Fibroblast of skin of back (primary cell): ENCODE measurements at places on chromosomes 11 and 22.

GRCh38 chr22:46019351-46019750 lies 42.4 kb upstream of the WNT7B start:
- no peak for DNase-seq

DNA sequence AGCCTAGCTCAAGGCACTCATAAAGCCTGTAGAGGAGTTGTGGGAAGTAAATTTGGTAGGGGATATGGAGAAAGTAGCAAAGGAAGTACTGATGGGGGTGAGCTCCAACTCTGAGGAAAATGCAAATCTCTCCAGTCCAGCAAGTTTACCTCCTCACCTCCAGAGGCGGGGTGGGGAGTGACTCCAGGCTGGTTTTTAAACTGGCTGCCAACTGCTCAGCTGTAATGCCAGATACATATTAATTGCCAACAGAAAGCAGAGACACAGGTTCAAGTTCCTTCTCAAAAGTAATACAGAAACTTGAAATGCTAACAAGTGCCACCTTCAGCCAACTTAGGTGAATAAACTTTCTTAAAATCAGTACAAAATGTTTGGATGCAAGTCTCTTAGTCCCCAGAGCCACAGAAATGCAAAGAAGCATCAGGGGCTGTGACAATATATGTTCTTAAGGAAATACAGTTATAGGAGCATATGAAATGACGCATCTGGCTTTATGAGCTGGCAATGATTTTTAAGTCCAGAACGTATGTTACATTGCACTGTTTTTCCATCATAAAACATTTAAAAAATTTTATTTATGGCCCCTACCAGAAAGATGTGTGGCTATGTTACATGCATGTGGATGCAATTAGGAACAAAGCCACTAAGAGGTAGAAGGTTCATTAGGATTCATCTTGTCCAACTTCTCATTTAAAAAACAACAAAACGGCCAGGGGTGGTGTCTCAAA lies 436.4 kb upstream of the CCDC90B start:
- no peak for DNase-seq

- no peak for DNase-seq
Measured at GRCh38 chr11:107183953-107184352, 165.7 kb upstream of the GUCY1A2 start.

GRCh38 chr11:57640068-57640800 lies 9.5 kb downstream of the YPEL4 start:
- no peak for DNase-seq

DNA sequence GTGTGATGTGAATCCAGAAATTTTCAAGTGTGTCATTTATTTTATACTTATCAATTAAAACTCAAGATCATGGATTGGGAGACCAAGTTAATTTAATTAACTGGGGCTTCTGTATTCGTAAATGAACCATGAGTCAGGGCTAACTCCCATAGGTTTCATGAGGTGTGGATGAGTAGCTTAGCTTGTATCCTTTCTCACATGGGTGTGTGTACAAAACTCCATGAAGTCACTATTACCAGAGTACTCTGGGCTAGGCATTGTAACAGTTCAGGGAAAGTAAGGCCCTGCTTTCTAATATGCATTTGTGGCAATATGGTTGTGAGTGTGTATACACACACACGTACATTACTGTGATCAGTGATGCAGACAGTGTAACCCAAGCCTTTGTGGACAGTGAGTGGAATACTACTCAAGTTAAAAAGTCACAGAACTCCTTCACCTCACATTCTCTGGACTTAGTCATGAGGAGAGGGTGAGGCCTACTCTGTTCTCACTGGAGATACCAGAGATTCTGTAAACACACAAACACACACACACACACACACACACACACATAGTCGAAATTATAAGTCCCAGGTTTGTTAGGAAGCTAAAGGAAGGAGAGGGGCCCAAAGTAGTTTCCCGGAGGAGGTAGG lies 3.5 kb downstream of the CNTF start:
- DNase-seq = no peak

DNA sequence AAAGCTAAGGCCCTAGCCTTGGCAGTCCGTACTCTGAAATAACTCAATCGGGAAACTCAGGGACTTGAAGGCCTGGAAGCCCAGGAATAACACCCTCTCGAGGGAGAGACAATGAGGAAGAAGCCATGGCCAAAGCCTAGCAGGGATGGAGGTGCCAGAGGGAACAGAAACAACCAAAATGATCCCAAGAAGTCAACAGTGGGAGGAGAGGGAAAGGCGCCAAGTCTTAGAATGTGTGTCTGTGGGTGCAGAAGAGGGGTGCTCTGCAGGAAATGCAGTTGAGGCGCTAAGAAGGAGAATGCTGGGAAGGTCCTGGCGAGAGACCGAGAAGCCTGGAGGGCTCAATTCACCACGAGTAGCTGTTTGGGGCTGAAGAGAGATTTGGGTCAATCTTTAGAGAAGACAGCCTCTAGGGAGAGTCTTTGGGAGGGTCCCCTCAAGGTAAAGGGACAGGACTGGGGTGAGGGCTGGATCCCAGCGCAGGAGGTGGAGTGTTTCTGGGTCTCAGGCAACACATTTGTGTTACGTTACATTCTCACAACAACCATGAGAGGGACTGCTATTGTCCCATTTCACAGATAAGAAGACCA lies 760 bp upstream of the MAPK8IP1 start:
- DNase-seq = no peak

DNA sequence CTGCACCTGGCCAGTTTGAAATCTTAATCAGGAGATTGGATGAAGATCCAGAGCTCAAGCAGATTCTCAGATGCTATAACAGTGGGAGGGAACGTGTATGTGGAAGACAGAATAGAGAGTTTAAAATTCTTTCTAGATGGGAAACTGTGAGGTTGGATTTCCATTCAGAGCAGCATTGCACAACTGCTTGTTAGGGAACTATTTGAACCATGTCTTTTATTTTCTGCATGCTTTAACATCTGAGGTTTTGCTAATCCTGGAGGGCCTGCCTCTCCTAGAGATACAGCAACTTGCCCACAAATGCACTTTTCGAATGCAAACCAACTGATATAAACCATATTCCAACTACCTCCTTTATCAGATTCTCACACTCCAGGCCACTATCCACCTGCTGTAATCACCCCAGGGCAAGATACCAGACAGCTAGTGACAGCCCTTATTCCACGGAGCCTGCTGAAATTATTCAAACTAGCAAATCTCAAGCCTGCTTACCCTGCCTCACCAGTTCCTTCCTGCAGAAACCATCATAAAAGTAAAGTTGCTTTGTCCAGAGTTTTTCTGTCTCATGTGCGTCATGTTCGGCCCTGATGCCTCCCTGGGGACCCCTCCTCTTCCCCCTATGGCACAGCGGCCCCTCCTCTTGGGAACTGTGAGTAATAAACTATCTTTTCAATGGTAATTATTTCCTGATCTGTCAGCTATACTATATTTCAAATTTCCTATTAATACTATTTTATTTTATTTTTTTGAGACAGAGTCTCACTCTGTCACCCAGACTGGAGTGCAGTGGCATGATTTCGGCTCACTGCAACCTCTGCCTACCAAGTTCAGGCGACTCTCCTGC lies 18.4 kb upstream of the SEC14L4 start:
- DNase-seq = no peak

- no peak for DNase-seq
Measured at GRCh38 chr22:17009640-17010291, 1.7 kb upstream of the GAB4 start.

- no peak for DNase-seq
Measured at GRCh38 chr22:36378869-36379217, 8.9 kb downstream of the MYH9 start.

DNA sequence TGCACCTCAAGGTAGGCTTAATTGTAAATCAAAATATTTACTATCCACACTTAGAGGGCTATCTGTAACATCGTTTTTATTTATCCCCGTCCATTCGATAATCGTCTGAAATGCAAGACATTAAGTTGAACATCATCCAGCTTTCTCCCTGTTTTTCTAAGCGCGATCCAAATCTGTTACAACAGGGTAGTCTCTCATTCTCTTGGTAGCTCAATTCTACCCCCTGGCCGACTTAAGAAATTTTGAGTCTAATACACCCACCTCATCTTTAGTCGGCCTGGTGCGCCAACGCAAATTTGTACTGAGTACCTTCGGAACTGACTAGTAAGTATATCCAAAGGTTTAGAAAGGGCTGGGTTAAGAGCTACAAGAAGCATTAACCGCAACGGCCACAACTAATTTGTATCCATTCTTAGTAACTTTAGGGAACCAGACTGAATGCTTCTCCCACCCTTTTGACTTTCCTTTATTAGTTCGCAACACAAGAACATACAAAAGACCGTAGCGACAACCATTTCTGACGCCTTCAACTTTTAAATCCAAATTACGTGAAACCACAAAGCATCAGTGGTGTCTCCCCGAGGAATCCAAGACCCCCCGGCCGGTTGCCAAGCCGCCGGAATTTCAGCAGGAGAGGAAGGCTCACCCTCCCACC lies 1.0 kb upstream of the ZNF143 start:
- DNase-seq = peak; percentile 65

- no peak for DNase-seq
Measured at GRCh38 chr22:47566491-47566890, 804.0 kb downstream of the TBC1D22A start.

DNA sequence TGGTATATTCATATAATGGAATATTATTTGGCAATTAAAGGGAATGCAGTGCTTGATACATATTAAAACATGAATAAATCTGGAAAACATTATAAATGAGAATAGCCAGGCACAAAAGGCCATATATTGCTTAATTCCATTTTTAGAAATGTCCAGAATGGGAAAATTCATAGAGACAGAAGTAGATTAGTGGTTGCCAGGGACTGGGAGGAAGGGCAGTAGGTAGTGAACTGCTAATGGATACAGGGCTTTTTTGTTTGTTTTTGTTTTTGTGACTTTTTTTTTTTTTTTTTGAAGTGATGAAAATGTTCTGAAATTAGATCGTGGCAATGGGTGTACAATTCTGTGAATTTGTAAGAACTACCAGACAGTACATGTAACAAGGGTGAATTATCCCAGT lies 86.1 kb downstream of the YAP1 start:
- DNase-seq = no peak

- DNase-seq = peak; percentile 73
Measured at GRCh38 chr11:117819096-117820040, 5.2 kb downstream of the FXYD2 start.

DNA sequence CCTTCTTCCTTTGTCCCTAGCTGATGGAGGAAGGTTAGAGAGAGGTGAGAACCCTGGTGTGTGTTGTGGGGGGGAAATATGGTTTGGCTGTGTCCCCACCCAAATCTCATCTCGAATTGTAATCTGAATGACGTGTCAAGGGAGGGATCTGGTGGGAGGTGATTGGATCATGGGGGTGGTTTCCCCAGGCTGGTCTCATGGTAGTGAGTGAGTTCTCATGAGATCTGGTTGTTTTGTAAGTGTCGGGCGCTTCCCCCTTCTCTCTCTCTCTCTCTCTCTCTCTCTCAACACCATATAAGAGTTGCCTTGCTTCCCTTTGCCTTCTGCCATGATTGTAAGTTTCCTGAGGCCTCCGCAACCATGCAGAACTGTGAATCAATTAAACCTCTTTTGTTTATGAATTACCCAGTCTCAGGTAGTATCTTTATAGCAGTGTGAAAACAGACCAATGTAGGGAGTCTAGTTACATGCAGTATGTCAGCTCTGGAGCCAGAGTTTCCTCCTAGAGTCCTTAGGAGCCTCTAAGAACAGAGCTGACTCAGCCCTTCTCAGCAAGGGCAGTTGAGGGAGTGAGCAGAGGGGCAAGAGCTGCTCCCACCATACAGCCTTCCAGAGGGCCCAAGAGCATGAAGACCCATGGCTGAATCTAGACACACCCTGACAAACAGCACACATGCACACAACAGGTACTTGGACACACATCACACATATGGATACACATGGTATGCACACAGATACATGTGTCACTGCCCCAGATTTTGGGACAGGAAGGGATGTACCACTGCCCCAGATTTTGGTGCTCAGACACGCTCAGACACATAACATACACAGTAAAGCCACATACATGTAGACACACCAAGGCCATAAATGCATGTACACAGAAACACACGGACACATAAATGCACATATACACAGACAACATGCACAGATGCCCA lies 12.9 kb upstream of the LRRC32 start:
- no peak for DNase-seq

DNA sequence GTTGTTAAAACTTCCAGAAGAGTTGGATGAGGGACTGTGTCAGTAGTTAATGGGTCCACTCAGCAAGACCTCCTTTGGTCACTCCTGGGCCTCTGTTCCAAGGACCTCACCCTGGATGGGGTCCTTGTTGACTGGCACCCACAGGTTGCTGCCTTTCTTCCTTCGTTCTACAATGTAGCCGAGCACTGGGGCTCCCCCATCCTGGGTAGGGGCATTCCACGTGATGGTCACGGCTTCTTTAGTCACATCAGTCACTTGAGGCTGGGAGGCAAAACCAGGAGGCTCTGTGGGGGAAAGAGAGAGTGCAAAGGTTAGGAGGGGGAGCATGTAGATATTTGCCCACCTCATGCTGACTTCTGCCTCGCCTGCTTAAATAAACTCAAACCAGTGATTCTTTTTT lies 12.0 kb downstream of the TMEM86A start:
- no peak for DNase-seq

- DNase-seq = no peak
Measured at GRCh38 chr22:19401483-19401882, 30.1 kb downstream of the HIRA start.

DNA sequence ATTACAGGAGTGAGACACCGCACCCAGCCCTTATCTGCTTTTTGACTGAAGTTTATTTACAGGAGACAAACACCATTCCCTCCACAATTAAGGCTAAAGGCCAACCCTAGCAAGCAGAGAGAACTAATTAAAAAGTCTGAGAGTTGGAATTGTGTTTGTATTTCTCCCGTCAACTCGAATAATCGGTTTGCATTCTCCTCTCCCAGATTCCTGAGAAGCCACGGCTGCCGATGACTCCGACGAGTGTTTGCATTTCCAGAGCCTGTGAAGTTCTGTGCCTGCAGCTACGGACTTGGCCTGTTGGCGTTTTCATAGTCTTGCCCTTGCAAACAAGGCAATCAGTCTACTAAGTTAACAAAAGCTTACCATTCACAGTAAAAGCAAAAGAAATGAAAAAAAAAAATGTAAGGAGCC lies 73.2 kb upstream of the NUP50 start:
- peak; percentile 43 for DNase-seq

GRCh38 chr11:26105762-26106423 lies 226.0 kb upstream of the ANO3 start:
- DNase-seq = no peak

DNA sequence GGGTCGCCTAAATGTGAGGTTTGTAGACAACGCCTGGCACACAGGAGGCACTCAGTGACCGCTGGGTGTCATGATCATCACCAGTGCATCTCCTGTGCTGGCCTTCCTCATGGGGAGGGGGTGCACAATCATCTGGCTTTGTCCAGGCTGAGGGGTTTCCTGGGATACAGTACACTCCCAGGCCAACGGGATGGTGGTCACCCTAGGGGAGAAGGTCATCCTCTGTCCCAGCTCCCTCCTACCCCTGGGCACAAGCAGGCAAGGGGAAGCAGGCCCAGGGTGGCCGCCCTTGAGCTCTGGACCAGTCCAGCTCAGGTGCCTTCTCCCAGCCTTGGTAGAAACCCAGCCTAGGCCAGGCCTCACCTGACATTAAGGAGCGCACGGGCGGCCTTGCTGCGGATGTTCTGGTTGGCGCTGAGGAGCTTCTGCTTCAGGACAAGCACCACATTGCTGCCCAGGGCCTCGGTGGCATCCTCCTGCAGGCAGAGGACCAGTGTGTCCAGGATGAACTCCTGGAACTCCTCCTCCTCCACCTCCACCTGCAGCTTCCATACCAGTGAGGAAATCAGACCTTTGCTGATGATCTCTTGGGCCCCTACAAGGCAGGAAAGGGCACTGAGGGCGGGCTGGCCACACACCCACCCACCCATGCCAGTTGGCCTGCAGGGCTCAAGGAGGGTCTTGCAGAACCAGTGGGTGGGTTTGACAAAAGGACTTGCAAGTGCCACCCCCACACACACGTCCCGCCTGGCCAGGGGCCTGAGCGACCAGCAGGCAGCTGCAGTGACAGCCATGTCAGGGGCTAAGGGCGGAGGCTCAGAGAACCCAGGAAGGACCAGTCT lies 6.6 kb upstream of the GNAZ start:
- DNase-seq = no peak
